ENCODE measurements at places on chromosomes 4 and X.

DNA sequence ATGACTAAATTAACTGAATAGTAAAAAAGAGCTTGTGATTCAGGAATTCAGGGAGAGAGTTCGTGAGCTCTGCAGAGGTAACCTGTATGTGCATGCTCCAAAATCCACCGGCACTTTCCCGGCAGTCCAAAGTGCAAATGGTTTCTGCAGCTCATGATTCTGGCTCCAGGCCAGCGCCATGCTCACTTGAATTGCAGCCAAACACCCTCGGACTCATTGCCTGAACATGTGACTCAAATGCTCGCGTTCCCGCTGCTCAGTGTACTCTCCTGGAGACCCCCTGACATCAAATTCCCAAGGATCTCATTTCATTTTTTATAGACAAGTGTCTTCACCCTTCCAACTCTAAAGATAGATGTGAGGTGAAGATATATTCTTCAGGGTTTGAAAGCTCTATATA is 44.1 kb upstream of the SH3RF1 start:
- no peak for DNase-seq

DNA sequence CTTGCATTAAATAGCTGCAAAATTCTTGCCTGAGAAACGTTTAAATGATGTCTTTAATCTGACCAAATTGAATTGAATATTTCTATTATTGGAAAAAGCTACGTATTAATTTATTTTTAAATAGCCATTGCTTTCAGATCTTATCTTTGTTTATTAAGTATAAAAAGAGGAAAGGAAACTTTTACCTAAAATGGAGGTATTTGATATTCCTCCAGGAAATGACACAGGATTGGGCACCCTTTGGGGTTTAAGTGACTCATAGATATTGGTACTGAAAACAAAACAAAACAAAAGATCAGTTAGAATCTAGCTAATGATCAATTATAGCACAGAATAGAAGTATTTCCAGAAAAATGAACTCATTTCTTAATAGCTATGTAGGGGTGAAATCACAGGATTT is 34.1 kb downstream of the PLS3 start:
- DNase-seq, result no peak

DNA sequence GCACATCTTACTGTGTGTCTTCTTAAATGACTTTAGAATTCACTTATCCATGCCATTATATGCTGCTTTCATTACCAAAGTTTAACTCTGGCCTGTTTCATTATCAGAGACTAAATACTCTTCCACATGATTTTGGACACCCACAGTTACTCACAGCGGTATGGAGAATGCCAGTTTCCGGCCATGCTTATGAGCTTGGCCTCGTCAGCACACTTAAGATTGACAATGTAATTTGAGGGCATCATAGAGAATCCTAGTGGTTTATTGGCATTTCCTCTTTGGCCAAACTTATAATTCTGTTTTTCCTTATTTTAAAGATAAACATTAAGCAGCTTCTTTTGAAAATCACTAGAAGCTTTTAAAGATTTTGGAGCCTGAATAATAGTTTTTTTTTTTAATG is 104.5 kb downstream of the IRF2 start:
- no peak for DNase-seq

GRCh38 chr4:13207226-13207625 is 276.9 kb downstream of the RAB28 start:
- no peak for DNase-seq

GRCh38 chr4:42152507-42153504 is at the start of gene BEND4:
BEND4 (minus strand) TSS chr4:42152655; CDS start chr4:42152143, 512 bp downstream.
- DNase-seq, result no peak
